Esophagus mucosa (tissue), 1 donor: ENCODE measurements at places on chromosomes 6 and 20. TPM values are rescaled to one million over a fixed set of nuclear protein-coding genes. Genes with fewer than 3 reads are reported as not detected.

The HAO1 gene
- not detected for total RNA-seq

The SEC63 gene
- 47.0 TPM for total RNA-seq

The BPIFB6 gene
- total RNA-seq, result not detected

The KIFC1 gene
- total RNA-seq, result 19.0 TPM

The WFDC10B gene
- total RNA-seq, result not detected

The HCK gene
- total RNA-seq, result 2.9 TPM

The BCAS1 gene
- 1.8 TPM for total RNA-seq

The SMIM28 gene
- not detected for total RNA-seq

The PDYN gene
- not detected for total RNA-seq

The ARFGAP1 gene
- 26.3 TPM for total RNA-seq

The GRIK2 gene
- total RNA-seq, result 0.44 TPM

The SAMD5 gene
- 6.5 TPM for total RNA-seq

The AFDN gene
- total RNA-seq, result 134 TPM

The PRELID3B gene
- 62.5 TPM for total RNA-seq

The GTSF1L gene
- total RNA-seq, result not detected

The GJA10 gene
- total RNA-seq, result not detected

The CTCFL gene
- total RNA-seq, result not detected
